ENCODE measurements at places on chromosomes 1 and 21.

DNA sequence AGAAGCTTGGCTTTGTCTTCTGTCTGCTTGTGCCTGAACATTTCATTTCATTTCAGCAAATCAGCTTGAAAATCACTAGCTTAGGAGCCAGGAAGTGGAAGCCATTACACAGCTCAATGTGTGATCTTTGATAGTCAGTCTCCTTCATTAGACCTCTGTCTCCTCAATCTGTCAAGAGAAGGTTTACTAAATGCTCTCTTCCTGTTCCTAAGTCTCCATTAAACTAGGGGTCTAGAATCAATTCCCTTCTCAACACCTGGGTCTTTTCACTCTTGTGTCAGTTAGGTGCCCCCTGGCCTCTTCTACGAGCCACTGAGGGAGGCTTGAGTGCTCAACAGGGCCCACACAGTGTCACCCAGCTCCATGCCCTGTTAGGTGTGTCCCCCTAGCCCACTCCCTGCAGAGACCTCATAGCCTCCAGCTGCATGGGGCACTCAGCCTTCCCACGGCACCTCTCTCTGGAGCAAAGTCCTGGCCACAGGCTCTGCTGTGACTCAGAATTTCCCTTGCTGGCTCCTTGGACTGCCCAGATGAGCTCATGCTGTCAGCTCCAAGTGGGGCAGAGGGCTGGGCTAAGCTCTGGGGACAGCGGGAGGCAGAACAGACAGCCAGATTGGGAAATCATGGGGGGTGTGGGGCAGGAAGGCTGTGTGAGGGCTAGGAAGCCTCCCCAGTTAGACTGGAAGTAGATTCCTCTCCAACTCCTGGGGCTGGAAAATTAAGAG, 115.7 kb upstream of the IPO9 start:
- peak; percentile 79 for DNase-seq

GRCh38 chr21:21018821-21019220, 20.6 kb downstream of the NCAM2 start:
- no peak for DNase-seq

GRCh38 chr1:16076031-16076864, 2.8 kb upstream of the FAM131C start:
- no peak for DNase-seq

DNA sequence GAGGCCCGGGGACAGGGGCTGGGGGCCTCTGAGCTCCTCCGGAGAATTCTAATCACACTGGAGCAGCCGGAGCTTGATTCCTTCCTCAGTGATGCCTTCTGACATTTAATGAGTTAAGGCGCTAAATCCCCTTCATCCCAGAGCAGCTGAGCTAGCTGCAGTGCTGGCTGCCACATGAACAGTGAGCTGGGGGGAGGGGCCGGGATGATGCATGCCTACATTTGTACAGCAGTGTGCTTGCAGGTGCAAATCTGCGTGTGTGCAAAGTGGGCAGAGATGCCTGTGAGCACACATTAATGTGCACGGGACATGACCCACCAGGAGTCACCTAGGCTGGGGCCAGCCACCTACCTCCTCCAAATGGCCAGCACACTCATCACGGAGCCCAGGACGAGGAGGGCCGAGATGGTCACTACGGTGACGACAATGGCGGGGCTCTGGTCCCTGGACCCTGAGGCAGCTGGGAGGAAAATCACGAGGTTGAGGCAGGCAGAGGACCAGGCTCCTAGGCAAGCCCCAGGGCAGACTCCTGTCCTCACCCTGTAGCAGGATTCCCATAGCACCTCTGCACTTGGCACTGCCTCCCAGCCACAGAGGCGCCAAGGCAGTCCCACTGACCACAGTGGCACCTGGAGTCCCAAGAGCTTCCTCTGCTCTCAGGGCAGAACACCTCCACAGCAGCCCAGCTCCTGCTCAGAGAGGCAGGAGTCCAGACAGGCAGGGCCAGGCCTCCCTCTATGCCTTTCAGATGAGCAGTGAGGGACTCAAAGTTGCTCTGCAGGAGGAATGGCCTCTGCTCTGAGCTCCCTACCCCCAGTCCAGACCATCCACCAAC, 34.7 kb downstream of the CDCA8 start:
- DNase-seq: no peak

GRCh38 chr1:147641291-147641690, 29.0 kb downstream of the ACP6 start:
- DNase-seq: no peak

- peak; percentile 3 for DNase-seq
These were observed 927 bp downstream of the UAP1 start for GRCh38 chr1:162562470-162562828.

DNA sequence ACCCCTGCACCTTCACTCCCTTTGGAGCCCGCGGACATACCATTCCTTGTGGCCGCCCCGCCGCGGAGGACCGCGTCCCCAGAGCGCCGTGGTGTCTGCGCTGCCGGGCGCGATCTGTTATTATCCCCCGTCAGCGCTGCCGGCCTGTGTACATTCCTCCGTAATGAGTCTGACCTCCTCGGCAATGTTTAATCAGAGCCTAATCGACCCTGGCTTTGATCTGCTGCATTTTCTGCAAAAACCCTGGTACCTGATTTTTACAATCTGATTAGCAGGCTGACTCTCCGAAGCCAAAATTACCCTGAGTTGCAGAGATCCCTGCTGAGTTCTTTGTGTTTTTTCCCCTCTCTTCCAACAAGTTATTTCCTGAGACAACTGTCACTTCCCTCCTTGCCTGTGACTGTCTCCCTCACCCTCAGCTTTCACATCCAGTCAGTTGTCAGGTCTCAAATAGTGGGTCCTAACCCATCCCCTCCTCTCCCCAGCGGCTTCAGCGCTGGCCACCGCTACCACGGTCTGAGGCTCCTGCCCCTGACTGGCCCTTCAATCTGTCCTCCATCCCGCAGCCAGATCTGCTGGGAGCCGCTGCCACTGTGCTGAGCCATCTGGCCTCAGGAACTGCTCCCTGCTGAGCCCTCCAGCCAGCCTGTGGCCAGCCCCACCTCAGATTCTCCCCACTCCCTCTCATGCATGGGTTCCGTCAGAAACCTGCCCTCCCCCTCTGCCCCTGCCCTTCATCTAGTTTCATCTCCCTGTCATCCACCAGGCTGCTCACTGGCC, 53.5 kb downstream of the GLIS1 start:
- no peak for DNase-seq

DNA sequence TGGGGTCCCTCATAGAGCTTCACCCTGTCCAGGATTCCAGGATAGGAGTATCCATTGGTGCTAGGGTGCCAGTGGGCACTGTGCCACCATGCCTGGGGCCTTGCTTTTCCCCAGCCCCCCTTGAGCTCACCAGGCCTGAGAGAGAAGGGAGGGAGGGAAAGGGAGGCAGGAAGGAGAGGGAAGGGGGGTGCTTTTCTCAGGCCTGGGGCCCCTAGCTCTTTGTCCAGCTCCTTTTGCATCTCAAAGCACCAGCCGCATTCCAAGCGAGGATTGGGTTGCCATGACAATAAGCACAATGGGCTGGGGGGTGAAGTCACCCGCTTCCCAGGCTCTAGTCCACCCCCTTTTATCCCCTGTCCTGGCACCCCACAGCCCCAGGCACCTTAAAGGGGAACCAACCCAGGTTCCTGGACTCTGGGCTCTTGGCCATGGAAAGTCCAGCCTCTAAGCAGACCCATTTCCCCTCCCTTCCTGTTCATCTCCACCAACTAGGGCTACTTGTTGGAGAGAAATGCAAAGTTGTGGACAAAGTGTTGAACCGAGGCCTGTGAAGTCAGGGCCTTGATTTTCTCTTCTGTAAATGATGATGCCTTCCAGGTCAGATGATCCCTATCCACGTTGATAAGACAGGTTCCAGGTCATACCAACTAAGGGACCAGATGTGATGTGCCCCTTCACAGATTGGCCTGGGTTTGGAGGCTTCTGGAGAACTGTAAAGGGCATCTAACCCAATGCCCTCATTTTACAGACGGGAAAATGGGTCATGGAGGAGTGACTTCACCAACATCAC, 11.4 kb downstream of the THBS3 start:
- no peak for DNase-seq

DNA sequence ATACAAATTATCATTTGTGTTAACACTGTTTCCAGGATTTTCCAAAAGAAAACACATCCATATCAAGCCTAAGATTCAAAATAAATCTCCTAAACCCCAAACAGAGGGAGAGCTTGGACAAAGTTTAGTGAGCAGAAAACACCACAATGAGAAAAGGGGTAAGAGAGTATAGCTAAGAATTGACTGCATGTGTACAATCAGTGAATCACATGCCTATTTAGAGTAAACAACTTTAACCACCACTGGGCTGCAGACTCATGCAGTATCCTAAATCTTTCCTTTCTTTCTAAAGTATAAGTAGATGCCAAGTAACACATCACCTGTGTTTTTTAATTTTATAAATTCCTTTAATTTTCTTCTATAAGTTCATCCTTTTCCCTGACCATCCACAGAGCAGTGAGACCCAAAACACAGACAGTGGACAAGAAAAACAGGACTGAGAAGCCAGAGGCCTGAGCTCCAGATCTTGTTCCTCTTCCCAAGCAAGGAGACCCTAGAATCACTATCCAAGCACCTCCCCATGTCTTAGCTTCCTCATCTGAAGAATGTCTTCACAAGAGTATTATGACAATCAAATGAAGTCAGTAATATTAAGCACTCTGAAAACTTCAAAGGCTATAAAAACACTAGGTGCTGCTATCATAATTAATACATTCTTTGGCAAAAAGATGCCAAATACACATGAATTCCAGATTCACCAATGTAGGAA, 93.1 kb downstream of the VAV3 start:
- DNase-seq: peak; percentile 17

- DNase-seq: no peak
These were observed 6.4 kb downstream of the MAP3K6 start for GRCh38 chr1:27360159-27361043.

DNA sequence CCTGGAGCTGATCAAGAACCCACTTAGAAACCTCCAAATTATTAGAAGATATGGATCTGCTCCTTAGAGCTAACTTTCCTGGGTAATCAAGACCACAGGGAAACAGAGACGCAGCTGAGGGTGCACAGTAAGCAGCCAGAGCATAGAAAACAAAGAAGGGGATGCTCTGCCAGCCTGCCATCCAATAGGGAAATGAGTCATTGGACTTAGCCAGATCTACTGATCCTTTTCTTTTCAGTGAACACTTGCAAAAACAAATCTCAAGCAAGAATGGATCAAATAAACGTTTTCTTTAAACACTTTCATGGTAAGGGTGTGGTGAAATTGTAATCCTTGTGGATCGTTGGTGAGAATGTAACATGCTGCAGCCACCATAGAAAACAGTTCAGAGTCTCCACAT, 474.0 kb downstream of the LTN1 start:
- no peak for DNase-seq

DNA sequence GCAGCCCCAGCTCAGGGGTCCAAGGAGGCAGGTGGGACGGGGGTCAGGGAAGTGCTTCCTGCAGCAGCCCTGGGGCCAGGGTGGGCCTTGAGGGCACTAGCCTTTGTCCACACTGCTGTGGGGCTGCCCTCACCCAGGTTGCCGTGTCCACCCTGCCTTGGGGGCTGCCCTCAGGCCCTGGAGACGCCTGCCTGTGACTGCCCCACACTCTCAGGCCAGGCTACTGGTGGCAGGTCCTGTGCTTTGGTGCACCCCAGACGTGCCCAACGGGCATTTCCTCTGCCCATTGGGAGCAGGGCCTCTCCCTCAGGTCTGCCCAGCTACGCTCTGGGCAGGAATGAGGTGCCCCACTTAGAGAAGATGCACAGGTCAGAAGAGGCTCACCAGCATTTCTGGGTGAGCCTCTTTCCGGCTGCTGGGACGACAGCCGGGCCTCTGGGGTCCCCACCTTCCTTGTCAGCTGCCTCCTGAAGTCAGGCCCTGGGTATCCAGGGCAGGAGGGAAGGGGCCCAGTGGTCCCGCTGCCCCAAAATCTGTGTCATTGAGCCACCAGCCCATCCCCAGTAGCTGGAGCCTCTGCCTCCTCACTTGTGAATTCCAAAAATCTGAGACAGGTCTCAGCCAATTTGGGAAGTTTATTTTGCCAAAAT, 2.7 kb upstream of the MMEL1 start:
- no peak for DNase-seq

Measured in HL-60 (cell line).